ENCODE measurements at places on chromosomes 4 and X.
A peak's percentile ranks its signal among the peaks of the same experiment; 100 is the strongest.

GRCh38 chr4:141132709-141133145 lies 542 bp downstream of the RNF150 start:
- no peak for DNase-seq

- peak; percentile 74 for DNase-seq
Measured at GRCh38 chr4:153573881-153574802, 108.0 kb downstream of the TMEM131L start.

GRCh38 chrX:12007881-12008280 lies 130.4 kb upstream of the FRMPD4 start:
- no peak for DNase-seq

DNA sequence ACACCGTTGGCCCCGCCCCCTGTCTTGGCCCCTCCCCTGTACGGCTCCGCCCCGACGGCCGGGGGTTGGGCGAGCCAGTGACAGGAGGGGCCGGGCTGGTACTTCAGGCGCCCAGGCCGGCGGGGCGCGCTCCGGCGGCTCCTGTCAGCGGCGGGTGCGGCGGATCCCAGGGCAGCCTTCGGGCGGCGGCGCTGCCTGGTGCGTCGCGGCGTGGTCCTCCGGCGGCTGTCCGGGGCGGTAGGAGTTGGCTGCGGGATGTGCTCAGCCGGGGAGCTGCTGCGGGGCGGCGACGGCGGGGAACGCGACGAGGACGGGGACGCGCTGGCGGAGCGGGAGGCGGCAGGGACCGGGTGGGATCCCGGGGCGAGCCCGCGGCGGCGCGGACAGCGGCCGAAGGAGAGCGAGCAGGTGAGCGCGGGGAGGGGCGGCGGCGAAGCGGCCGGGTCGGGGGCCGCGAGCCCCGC lies at the start of gene FAM241A:
Gene FAM241A (plus strand): TSS at position 129 of the 464 bp plus-strand sequence. CDS start 127 bp downstream, at position 256.
- DNase-seq = peak; percentile 82

DNA sequence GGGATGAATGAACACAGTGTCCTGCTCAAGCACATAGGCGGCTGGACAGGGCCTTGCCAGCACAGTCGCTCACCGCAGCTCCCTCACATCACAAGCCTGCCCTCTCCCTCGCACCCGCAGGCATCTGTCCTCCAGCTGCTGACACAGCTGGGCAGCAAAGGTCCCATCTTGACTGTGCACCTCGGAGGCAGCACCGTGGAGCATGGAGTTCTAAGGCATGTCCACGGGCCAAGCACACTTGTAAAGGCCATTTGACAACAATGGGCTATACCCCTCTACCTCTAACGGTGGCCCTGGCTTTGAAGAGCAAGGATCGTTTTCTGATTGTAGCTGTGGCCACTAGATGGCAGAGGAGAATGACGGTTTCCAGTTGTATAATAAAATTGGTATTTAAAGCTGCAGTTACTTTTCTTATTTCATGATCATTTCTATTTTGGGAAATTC lies 53.8 kb downstream of the APLN start:
- peak; percentile 33 for DNase-seq

- DNase-seq = no peak
Measured at GRCh38 chr4:188993871-188994270, 854.6 kb downstream of the TRIML1 start.

GRCh38 chrX:146854281-146854680 lies 39.7 kb upstream of the CXorf51A start:
- no peak for DNase-seq

GRCh38 chr4:7513671-7514070 lies 78.9 kb upstream of the PSAPL1 start:
- no peak for DNase-seq

GRCh38 chr4:23904639-23905071 lies 14.8 kb upstream of the PPARGC1A start:
- no peak for DNase-seq

GRCh38 chr4:104868533-104868932 lies 278.1 kb upstream of the TET2 start:
- DNase-seq = no peak

DNA sequence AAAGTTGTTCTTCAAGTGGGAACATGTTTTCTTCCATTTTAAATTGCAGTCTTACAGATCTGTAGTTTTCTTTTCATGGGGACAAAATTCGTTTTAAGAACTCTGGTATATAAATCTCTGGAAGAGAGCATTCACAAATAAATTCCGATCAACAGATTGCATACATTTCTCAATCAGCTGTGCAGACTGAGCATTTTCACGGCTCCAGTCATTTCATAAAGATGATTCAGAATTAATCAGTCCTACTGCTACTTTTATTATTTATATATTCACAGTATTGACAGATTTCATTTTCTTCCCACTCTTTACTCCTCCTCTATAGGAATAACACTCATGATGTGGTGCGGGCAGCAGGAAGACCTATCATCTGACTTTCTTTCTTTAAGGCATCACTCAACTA lies 534.9 kb upstream of the FTHL17 start:
- no peak for DNase-seq

DNA sequence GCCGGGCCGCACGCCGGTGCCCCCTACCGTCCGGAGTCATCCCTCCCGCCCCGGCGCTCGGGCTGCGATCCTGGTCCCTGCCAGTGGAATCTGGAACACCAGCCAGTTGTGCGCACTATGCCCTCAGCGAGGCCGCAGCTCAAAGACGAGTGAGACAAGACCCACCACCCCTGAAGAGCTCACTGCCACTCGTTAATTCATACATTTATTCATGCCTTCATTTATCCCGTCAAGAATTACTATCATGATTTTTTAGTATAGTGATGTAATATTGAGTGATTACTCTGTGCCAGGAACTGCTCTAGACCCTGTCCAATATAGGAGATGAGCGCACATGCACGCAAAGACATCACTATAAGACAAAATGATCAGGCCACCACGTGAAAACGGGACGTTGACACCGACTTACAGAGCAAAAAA lies 247 bp upstream of the PPA2 start:
- peak; percentile 89 for DNase-seq

DNA sequence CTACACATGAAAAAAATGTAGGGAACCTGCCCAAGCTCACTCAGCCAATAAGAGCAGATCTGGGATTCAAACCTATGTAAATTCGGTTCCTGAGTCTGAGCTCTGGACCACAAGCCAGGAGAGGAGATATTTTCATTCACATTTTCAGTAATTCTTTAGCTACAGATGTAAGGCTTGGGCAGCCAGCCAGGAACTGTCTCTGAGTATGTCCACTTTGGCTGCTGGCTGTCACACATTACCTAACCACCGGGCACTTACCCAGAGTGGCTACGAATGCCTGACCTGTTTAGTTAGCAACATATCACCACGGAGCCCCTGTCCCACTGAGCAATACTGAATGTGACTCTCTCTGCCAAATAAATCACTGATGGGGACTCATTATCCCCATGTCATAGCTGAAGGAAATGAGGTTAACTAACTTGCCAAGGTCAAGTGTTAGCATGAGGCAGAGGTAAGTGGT lies 15.3 kb downstream of the USP46 start:
- DNase-seq = no peak

DNA sequence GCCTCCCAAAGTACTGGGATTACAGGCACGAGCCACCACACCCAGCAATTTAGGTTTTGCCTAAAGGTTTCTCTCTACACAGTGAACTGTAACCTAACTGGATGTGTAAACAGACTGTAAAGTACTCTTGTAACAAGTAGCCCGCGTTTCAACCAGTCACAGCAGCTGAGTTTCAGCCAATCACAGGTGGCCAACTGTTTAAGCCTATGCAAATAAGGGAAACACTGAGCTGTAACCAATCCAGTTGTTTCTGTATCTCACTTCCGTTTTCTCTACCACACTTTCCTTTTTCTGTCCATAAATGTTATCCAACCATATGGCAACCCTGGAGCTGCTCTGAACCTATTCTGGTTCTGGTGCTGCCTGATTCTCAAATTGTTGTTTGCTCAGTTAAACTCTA lies 59.9 kb downstream of the DIPK2B start:
- DNase-seq = no peak

Measured in hematopoietic multipotent progenitor cell treated with erythropoietin and hydrocortisone succinate and interleukin-3 and kit ligand, for 8 days (in vitro differentiated cells).